Thymus (tissue), 14 donors: ENCODE measurements at places on chromosomes 12 and 14.

GRCh38 chr12:103768467-103769123, 72.4 kb downstream of the NT5DC3 start:
- DNase-seq = no peak

DNA sequence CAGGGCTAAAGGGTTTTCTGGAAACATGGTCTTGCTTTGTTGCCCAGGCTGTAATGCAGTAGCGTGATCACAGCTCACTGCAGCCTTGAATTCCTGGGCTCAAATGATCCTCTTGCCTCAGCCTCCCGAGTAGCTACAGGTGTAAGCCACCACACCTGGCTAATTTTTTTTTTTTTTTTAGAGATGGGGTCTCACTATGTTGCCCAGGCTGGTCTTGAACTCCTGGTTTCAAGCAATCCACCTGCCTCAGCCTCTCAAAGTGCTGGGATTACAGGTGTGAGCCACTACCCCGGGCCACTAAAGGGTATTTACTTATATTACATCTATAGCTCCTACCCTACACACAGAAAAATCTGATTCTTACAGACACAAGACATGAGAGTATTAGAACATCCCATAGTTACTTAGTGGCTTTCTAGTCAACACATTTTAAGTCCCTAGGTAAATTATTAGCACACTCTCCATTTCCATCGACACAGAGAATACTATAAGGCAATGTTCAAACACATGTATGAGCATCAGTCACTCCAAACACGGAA, 6.2 kb upstream of the DCAF11 start:
- no peak for DNase-seq

GRCh38 chr12:87901457-87901856, 127.7 kb downstream of the C12orf50 start:
- no peak for DNase-seq

- DNase-seq = no peak
Observed at GRCh38 chr12:19945559-19946435, 422.5 kb upstream of the PDE3A start.

DNA sequence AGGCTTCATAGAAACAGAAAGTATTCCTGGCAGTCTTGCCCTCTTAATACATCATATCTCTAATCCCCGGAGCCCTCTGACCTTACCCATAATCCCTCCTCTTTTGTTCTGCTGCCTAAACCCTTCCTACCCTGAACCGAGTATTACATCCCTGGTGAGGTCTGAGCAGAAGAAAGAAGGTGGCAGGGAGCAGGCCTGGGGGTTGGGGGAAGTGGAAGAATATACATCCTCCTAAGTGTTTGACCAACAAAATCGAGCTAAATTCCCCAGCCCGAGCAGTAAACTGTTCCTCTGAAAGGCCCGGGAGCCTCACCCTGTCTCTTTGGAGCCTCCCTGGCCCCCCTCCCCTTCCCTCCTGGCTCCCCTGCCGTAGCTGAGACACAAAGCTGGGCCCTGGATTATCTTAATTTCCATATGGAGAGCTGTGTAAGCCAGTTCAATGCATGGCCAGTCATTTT, 192.6 kb upstream of the LHX5 start:
- no peak for DNase-seq

DNA sequence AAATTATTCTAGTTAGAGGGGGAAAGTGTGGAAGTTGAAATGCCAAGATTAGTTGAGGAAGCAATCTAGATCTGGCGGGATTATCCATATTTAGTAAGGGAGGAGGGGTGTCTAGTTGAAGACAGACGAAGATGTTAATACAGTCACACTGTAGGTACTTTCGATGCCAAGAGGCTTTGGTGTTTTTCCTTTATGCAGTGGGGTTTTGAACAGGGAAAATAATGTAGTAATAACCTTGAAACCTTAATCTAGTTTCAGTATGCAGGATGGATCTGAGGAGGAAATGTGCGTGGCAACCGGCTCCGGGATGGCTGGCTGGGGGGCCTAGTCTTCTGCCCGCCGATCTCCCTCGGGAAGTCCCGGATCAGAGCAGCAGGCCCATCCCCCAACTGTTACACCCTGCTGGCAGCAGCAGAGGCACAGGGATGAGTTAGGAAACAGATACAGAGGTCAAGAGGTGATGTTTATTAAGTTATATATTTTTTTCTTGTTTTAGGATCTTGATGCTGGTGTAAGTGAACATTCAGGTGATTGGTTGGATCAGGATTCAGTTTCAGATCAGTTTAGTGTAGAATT, 27.4 kb downstream of the MDM2 start:
- DNase-seq = no peak

- no peak for DNase-seq
Observed at GRCh38 chr14:92471919-92472318, 41.7 kb upstream of the RIN3 start.

DNA sequence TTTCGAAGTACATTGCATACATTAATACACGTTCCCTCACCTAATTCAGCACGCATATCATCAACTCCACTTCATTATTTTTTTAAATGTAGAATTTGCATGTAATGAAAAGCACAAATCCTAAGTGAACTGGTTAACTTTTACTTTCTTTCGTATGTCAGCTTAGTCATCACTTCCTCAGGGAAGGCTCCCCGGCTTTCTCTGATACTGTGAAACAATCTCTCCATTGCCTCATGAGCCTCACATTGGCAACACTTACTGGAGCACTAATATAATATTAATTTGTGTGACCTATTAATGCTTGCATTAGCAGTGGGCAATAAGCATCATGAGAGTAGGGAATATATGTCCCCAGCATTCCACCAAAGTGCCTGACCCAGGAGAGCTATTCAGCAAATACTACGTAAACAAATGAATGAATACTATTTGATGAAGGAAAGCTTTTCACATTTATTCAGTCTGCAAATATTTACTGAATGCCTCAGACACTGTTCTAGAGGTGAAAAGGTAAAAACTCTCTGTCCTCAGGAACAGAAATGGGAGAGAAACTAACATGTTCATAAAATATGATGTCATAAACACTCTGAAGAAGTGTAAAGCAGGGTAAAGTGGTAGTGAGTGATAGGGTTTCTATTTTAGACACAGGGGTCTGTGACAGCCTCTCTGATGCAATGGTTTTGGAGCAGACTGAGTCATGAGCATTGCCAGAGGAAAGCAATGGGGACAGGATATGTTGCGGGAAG, 327.5 kb upstream of the DIO2 start:
- no peak for DNase-seq

GRCh38 chr12:63420206-63420644, 248.1 kb downstream of the DPY19L2 start:
- peak; percentile 53 for DNase-seq

DNA sequence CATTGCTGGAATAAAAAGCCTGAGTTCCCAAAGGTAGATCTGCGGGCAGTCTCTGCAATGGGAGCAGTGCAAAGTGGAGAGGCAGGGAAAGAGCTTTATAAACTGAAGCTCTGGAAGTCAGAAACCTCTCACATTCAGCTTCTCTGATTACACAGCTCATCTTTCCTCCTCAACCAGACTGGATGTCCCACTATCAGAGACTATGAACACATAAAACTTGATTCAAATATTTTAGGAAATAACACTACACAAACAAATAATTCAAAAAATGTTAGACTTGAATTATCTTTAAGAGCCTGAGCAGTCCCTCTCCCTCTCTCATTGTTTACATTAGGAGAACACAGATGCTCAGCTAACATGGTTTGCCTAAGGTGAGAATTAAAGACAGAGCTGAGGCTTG, 72.9 kb downstream of the DENND5B start:
- no peak for DNase-seq
